Stimulated activated CD8-positive, alpha-beta memory T cell treated with anti-CD3 and anti-CD28 coated beads, Interleukin-2, amount 100 ng/mL, for 1 hour (primary cell): ENCODE measurements at places on chromosomes 12 and 14.

- DNase-seq: no peak
Observed at GRCh38 chr12:100229876-100230275, 29.3 kb downstream of the ACTR6 start.

- DNase-seq: no peak
Observed at GRCh38 chr12:6613015-6613775, 6.0 kb upstream of the CHD4 start.

DNA sequence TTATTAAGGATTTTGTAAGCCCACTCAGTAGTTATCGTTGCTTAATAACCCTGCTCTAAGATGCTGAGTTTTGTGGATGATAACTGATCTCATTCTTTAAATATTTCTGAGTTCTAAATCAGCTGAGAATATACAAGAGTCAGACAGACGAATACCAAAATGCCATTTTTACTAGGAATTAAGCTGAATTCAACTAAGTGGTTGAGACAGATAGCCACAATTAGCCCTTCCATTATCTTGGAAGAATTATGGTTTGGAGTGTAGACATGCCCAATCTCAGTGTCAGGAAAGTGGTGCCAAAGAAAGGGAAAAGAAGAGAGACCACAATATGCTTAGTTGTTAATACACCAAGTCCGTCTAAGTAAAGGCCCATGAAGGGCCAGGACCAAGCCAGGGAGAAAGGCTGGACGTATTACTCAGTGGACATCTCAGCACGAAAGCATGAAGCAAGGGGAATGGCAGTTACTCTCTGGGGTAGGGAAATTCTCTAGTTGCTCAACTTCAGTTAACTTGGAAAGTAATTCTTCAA is 58.6 kb downstream of the KCNA5 start:
- DNase-seq: no peak

- DNase-seq: no peak
Observed at GRCh38 chr14:57066887-57067513, 201.7 kb downstream of the EXOC5 start.

- DNase-seq: no peak
Observed at GRCh38 chr12:100372853-100373640, 16.2 kb downstream of the SLC17A8 start.

DNA sequence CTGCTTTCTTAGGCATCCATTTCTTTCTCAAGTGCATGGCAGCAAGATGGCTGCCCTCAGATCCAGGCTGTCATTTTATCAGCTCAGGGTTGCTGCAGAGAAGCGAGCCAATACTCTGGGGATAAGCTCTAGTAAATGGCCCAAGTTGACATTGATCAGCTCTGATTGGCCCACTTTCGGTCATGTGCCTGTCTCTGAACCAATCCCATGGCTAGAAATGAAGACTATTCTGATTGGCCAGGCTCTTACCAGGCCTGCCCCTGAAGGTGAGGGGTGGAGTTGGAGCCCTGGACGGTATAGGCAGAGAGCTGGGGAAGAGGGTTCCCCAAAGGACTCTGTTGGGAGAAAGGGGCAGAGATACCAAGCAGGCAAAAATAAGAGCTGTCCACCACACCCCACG is 41.4 kb downstream of the MYO1H start:
- no peak for DNase-seq

DNA sequence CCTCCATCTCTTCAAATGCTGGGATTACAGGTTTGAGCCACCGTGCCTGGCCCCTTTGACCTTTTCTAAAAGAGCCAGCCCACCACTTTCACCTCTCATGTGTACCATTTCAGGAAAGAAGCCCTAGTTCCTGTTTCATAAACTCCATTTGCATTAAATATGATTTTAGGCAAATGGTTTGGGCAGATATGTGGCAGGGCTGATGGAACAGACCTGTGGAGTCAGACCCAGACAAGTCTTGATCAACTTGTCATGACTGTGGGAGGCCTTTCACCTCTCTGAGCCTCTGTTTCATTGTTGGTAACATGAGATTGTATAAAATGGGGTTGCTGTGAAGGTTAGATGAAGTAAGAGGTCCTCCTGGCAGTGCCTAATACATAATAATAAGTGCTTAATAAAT is 5.2 kb upstream of the MAP3K9 start:
- DNase-seq: no peak

GRCh38 chr12:30965613-30965985 is 39.1 kb downstream of the TSPAN11 start:
- no peak for DNase-seq

DNA sequence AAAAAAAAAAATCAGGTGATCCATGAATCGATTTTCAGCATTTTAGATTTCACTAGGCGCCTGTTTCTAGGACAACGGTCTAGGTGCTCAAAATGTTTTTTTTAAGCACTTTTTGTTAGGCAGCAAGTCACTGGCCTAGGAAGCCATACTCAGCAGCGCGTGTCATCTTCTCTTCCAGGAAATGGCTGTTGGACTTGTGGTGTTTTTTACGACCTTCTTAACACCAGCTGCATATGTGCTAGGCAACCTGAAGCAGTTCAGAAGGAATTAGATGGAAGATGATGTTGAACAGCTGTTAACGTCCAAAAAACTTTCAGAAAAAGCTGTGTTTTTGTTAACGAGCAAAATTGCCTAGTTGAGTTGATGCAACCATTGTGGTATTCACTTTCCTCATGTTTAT is 868 bp downstream of the COX8C start:
- no peak for DNase-seq

DNA sequence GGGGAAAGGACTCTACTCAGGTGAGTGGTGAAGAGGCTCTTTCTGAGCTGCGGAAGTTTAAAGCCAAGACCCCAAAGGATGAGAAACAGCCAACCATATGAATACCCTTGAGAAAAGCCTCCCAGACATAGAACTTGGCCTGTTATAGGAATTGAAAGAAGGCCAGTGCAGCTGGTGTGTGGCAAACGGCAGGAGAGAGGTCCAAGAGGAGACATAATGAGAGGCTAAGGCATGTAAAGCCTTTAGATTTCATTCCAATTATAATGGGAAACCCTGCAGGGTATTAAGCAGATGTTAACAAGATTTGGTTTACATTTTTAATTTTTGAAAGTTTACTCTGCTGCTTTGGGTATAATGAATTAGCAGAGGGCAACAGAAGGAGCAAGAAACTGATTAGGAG is 552.1 kb upstream of the FBXO33 start:
- no peak for DNase-seq

- DNase-seq: no peak
Observed at GRCh38 chr14:64912261-64912660, 2.0 kb upstream of the CHURC1 start.

- no peak for DNase-seq
Observed at GRCh38 chr14:65945327-65945726, 532.8 kb downstream of the FUT8 start.

- DNase-seq: no peak
Observed at GRCh38 chr12:84760091-84760865, 152.3 kb downstream of the SLC6A15 start.

GRCh38 chr12:41479426-41479825 is 291.3 kb downstream of the PDZRN4 start:
- no peak for DNase-seq

DNA sequence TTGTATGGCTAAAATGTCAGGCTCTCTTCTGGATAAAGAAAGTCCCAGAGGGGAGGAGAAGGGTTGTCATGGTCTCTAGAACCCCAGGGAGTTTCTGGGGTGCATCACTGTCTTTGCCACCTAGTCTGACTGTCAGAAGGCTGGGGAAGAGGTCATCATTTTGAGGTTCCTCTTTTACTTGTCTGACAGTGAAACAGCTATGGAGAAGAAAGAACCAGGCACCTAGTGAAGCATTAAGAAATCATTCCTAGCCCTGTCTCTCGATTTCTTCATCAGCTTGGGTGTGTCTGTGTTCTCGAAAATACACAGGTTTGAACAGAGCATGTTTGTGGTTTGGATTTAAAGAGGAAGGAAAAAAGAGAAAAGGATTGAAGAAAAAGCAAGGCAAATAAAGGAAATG is 158.7 kb upstream of the LRIG3 start:
- no peak for DNase-seq

DNA sequence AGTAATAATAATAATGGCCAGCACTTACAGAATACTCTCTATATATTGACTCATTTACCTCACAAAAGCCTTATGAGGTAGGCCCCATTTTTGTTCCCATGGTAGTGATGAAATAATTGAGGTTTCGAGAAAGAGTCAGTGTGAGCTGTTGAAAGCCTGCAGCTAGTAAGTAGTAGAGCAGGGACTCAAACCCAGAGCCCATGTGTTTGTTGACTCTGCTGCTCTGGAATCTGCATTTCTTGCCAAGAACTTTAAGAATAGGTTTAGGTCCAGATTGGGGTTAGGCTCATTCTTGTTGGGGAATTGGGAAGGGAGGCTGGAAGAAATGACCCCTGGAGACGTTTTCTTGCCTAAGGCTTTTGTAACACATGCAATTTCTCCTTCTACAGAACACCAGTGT is 27.9 kb downstream of the DYRK4 start:
- DNase-seq: no peak

DNA sequence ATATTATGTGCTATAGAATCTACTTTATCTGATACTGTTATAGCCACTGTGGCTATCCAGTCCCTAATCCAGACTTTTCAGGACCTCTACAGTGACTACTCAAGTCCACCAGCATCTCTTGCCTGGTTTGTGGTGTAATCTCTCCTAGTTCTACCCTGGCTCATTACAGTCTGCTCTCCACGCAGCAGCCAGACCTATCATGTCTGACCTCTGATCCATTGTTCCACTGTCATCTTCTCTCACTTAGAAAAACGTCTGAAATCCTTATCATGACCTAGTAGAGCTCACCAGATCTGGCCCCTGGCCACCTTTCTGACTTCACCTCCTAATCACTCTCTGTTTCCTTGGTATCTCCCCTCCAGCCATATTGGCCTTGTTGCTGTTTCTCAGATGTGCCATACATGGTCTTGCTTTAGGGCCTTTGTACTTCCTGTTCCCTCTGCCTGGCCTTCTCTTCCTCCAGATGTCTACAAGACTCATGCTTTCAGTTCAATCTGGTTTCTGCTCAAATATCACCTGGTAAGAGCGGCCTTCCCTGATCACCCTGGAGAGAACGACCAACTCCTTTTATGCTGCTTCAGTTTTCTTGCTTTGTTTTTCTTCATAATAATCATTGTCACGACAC is 475.5 kb downstream of the AACS start:
- no peak for DNase-seq

DNA sequence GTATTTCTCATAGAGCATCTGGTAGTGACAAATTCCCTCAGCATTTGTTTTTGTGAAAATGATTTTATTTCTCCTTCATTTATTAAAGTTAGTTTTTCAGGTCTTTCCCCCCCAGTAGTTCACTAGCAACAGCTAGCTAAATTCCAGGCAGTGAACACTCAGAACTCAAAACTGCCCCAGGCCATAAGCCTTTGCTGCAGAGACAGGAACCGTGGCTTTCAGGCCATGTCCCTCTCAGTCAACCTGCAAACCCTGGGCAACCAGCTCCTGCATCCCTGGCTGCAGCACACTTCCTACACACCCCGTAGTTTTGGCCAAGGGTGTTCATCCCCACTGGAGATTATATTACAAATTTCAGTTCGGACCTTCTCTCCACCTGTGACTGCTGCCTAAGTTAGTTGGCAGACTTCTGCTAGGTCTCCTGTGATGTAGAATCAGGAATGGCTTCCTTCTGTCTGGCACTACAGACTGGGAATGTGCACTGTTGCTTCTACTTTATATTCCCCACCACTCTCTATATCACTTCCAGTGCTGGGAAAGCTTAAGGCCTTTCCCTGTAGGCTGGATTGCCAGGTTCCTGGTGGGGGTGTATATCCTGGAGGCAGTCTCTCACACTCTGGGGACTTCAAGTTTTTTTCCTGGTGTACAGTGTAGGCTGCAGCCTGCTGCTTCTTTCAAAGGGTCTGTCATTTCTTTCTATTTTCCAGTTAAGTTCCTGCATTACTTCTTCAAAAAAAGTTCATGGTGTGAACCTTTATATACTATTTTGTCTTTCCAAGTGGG is 924.4 kb upstream of the LRFN5 start:
- no peak for DNase-seq

GRCh38 chr12:106246891-106247673 is 738 bp downstream of the CKAP4 start:
- DNase-seq: peak; percentile 25

DNA sequence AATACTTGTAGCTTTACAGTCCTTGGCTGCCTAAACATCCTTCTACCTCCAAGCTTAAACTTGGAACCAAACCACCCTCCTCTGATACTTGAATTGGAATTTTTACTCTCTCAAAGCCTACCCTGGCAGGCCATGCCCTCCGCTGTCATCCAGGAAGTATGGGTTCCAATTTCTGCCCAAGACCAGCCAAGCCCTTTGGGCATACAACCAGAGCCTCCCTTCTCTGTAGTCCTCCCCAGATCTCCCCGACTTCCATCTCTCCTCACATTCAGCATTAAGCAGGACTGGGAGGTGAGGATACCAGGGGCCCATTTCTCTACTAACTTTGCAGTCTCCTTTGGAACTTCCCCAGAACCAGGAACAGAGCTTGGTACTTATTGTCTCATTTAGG is 369 bp upstream of the DHH start:
- no peak for DNase-seq

- DNase-seq: no peak
Observed at GRCh38 chr12:132582058-132582420, 28.3 kb downstream of the LRCOL1 start.

DNA sequence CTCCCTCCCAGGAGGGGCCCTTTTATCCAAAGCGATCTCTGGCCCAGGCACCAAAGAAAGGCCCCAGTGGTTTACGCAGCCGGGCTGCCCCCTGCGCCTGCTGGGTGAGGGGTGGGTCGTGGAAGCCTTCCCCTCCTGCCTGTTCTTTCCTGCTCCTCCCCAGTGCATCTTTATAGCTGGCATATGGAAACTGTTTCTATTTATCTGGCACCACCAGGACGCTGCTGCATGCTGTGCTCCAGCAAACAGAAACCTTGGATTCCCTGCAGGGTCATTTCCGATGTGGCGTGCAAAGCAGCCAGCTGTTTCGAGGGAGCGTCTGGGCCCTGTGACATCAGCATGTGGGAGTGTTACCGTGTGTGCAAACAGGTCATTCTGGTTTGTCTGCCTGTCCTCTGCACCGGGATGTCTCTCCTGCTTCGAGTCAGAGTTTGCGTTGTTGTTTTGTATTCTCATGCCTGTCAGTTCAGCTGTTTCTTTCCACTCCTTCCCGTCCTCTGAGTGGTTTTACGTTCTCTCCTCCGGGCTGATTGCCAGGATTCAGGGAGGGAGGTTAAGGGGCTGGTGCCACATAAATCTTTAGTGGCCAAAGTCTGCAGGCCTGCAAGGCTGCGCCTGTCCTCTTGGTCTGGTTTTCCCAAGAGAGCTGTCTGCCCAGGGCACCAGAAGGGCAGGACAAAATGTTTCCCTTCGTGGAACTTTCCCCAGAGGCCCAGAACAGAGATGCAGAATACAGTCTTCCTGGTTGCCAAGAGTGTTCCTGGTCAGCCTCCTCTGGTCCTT is 24.6 kb downstream of the TPCN1 start:
- DNase-seq: no peak

- no peak for DNase-seq
Observed at GRCh38 chr12:27331927-27332324, 710 bp upstream of the BMAL2 start.

- no peak for DNase-seq
Observed at GRCh38 chr12:2733493-2734355, 61.0 kb upstream of the FKBP4 start.

- DNase-seq: no peak
Observed at GRCh38 chr14:44170556-44170955, 336.5 kb downstream of the FSCB start.

GRCh38 chr14:72576258-72576657 is 317.6 kb downstream of the DPF3 start:
- no peak for DNase-seq

GRCh38 chr12:94621662-94622359 is 28.5 kb downstream of the TMCC3 start:
- no peak for DNase-seq
